ENCODE measurements at places on chromosomes 12 and 14. TPM values are rescaled to one million over a fixed set of nuclear protein-coding genes. Genes with fewer than 3 reads are reported as not detected.

Gene IL31
- not detected for total RNA-seq

GRCh38 chr12:12798480-12798879 is 13.0 kb downstream of the APOLD1 start:
- no peak for DNase-seq

GRCh38 chr14:31243860-31244259 is 36.3 kb upstream of the HECTD1 start:
- no peak for DNase-seq

Gene CCDC184
- total RNA-seq: 0.24 TPM

Gene CMA1
- total RNA-seq: not detected

GRCh38 chr12:24014915-24015832 is 65.7 kb upstream of the SOX5 start:
- DNase-seq: no peak

DNA sequence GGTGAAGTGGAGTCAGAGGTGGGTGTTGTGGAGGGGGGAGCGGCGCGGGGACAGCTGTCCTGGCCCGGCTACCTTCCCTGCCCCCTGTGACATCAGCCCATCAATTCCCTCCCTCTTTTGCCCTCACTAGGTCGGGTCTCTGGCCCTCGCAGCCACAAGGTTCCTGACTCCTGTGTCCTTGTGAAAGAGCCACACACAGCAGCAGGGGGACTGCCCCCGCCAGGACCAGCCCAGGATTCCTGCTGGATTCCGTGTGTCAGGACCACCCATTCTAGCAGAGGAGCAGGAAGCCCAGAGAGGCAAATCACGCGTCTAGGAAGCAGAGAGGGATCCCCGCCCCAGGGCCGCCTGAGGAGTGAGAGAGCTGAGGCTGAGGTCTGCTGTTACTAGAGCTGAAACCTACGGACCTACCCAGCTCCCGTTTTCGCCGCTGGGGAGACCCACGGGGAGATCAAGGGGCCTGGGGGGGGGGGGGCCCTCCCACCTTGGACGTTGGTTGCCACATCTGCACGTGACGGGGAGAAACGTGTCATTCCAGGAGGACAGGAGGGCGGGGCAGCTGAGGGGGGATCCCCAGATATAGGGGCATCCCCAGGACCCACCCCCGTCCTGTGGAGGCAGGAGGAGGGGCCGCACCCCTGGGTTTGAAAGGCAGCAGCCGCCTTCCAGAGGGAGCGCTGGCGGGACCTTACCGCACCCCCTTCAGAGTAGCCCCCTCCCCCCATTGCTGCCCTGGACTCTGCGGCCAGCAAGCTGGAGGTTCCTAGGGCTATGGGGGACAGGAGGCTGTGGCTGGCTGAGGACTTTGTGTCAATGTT is 12.5 kb upstream of the INF2 start:
- no peak for DNase-seq

Data from RPMI7951 (cell line).